ENCODE measurements at places on chromosomes 2 and 18.

DNA sequence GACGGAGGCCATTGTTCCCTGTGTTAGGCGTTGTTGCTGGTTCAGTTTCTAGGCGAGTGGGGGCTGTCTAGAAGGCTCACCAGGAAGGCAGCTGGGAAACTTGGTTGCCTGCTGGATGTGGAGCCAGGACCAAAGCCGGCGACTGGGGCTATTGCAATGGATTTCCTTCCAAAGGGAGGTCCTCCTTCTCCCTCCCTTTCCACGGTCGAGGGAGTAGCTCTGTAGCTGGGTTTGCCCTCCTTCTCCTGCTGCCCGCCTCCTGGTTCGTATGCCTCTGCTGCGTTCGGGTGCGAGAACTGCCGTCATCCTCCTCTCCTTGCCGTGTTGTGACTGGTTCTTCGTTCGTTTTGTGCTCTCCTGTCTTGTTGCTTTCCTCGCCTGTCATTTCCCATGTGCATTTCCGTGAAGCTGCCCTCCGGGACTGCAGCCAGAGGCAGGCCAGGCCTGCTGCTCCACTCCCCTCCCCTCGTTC is 203.4 kb downstream of the NEDD4L start:
- no peak for DNase-seq

DNA sequence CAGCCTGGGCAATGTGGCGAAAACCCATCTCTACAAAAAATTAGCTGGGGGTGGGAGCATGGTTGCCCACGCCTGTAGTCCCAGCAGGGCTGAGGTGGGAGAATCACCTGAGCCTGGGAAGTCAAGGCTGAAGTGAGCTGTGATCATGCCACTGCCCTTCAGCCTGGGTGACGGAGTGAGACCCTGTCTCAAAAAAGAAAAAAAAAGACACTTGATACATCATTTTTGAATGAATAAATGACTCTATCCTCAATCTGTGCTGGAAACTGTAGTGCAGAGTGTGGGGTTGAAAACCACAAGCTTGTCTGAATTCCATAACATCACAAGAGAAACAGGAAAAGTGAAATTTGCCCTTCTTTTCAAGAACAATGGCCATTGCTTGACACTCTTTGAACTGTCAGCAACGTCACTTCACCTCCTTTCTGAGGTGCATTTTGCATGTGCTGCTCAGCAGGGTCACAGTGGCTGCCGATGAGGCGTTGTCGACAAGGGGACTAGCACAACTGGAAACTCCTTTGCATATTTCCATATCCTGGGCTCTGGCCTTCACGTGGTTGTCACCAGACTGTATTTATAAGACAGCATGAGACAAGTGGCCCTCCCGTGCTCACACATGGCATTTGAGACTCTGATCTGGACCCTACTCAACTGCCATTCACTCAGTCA is 54.2 kb downstream of the DDX1 start:
- no peak for DNase-seq

DNA sequence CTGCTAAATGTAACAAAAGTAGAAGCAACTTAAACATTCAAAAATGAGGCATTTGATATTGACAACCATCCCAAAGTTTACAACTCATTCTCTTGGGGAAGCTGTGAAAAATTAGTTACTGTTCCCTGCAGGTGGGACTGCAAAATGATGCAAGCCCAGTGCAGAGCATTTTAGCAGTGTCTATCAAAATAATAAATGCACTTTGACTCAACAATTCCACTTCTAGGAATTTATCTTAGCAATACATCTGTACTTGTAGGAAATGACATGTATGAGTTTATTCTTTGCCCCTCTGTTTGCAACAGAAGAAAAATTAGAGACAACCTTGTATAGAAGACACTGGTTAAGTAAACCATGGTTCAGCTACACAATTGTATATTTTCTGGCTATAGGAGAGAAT is 48.0 kb upstream of the TLK1 start:
- DNase-seq, result no peak

DNA sequence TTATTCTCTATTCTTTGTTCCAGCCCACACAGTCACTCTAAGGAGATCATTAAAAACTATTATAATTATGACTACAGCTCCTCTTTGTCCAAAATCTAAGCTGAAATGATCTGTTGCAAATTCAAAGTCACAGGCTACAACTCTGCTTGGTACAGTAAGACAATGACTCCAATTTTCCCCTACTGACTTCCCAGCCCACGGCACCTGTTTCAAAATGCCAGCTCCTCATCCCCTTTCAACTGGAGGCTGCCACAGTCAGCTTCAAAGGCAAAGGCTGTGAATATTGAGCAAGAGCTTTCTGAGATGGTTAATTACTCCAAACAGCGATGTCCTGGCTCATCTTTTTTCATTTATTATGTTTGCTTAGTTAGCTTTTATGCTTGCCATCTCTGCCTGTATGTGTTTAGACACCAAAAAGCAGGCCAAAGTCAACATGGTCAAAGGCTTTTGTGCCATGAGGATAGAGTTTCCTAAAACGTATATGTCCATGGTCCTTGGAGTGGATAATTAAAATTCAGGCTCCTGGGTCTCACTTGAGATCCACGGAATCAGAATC is 141.1 kb downstream of the DOCK10 start:
- no peak for DNase-seq

- DNase-seq, result no peak
Measured at GRCh38 chr2:46806526-46806925, 109.1 kb downstream of the MCFD2 start.

DNA sequence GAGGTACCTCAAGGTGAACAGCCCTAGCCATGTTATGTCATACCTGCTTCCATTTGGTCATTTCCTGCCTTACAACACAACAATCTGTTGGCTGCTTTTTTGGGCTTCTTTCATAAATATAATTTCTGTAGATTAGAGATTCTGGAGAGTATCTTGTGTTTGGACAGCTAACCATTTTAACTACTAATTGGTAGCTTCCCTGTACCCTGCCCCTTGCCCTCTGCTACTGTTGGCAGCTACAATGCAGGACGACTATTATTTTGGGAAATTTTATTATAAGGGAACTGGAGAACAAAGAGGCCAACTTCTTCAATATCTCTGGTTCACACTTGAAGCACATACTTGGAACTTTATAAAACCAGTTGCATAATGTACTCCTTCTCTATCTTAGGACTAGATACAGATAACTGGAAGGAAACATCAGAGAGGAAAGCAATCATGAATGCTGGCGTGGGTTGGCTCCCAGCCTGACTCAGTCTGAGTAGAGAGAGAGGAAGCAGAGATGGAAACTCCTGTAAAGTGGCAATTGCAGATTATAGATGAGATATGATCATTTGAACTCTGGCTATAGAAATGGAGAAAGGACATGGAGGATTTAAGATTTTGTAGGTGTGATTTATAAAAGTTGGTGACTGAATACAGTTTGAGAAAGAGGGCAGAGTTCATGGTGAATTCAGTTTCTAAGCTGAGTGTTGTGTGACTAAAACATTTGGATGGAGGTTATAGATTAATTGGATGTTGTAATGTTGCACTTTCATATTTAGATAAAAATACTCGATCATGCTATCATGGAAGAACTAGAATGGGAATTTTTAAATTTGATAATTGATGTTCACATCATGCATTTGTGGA is 74.5 kb downstream of the MDH1 start:
- no peak for DNase-seq

DNA sequence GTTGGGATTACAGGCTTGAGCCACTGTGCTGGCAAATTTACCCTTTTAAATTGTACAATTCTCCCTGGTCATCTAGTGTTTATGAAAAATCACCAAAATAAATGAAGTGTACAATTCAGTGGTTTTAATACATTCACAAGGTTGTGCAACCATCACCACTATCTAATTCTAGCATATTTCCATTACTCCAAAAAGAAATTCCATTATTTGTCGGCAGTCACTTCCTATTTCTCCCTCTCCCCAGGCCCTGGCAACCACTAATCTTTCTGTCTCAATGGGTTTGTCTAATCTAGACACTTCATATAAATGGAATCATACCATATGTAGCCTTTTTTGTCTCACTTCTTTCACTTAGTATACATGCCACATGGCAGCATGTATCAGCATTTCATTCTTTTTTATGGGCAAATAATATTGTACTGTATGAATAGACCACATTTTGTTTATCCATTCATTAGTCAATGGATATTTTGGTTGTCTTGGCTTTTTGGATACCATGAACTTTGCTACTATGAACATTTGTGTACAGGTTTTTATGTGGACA is 12.6 kb upstream of the POLE4 start:
- no peak for DNase-seq

DNA sequence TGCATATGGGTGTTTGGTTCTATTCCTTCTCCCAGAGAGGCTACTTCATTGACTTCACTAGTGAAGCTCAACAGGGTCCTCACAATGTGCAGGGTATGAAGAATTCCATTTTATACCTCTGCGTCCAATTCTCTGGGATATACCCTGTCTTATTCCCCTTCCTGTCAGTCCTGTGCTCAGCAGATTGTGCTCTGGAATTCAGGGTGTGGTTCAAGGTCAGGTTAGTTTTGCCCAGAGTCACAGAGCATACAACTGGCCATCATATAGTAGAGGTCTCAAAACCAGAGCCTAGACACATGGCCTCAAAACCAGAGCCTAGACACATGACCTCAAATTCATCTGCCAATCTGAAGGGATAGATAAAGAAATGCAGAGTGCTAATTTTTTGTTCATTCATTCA is 38.8 kb upstream of the VIT start:
- DNase-seq, result no peak

GRCh38 chr2:167543721-167544120 is 655.4 kb downstream of the XIRP2 start:
- no peak for DNase-seq
